ENCODE measurements at places on chromosomes 7 and 10.

DNA sequence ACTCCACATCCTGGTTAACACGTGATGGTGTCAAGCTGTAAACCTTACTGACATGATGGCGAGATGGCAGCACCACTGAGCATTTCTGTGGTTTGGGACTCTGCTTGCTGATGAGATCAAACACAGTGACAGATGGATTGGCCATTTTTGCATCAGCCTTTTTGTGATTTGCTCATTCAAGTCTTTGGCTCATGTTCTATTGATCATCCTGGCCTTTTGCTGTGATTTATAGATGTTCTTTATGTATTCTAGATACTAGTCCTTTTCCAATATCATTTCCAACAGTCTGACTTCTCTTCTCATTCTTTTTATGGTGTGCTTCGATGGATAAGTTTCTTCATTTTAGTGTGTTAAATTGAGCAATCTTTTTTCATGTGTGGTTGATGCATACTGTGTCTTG, 24.7 kb upstream of the DIP2C start:
- DNase-seq, result no peak

GRCh38 chr7:123528265-123528664, 6.1 kb downstream of the IQUB start:
- DNase-seq, result no peak

DNA sequence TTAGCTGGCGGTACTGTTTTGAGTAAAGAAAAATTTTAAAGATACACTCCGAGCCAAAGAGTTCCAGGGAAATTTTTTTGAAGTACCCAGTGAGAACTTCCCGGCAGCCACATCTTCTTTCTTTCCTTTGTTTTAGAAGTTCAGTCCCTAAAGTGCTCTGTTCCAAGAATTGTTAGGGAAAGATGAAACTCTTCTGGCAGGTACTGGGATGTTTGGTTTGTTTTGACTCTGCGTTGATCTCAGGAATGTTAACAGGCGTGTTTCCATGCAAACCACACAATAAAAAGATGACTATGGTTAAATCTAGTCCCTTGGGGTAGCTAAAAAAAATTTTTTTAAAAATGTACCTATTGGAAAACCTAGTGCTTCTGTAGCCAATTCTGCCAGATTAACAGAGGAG, 224.7 kb upstream of the PHYHIPL start:
- DNase-seq, result no peak

- no peak for DNase-seq
Measured at GRCh38 chr10:105356626-105357025, 715.5 kb downstream of the SORCS3 start.

DNA sequence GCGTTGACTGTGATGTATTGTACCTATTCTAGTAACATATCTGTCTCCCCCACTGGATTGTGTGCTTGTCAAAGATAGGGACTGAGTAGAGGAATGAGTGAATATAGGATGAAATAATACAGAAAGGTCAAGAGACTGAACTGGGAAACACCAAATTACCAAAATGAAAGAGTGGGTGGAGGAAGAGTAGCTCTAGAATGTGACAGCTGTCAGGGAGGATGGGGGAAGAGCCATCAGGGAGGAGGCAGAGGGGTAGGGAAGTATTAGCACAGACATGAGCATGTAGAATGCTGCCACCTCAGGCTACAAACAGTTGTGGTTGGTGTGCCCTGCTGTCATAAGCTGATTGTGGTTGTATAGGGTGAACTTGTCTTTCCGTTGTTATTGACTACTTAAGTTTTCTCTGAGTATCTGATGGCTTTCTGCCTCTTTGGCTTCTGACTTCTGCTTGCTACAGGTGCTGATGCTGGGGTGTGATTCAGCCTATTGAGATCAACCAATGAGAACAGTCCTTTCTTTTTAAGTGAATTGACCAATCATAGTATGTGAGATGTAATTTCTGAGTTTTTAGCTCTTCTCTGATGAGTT, 5.6 kb downstream of the CCSER2 start:
- DNase-seq, result no peak

DNA sequence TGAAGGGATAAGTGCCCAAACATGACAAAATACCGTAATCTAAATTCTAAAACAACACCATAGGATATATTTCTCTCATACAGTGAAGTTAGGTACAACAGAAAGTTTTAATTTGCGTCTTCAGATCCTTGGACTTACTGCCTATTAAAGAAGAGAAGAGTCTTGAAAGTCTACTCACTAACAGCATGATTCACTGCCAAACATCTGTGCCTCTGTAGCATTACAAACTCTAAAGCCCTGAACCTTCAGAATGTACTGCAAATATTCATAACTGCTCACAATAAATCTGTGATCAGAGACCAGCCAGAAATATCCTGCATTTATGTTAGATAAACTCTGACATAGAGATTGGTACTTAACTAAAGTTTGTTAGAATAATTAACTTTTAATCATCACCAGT, 365.3 kb downstream of the PARD3 start:
- no peak for DNase-seq

DNA sequence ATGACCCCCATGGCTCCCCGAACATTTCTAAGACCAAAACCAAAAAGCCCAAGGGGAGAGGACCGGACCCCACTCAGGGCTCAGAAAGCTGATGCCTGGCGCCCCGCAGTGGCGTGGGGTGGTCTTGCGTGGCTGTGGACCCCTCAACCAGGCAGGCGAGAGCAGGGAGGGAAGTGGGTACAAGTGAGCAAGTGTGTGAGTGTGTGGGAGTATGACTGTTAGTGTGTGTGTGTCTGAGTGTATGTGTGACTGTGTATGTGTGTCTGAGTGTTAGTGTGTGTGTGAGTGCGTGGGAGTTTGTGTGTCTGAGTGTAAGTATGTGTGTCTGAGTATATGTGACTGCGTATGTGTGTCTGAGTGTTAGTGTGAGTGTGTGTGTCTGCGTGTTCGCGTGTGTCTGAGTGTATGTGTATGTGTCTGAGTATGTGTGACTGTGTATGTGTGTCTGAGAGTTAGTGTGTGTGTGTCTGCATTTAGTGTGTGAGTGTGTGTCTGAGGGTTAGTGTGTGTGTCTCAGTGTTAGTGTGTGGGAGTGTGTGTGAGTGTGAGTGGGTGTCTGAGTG, 34.0 kb upstream of the INSIG1 start:
- no peak for DNase-seq

GRCh38 chr7:88669913-88670312, 89.6 kb upstream of the ZNF804B start:
- DNase-seq, result no peak

DNA sequence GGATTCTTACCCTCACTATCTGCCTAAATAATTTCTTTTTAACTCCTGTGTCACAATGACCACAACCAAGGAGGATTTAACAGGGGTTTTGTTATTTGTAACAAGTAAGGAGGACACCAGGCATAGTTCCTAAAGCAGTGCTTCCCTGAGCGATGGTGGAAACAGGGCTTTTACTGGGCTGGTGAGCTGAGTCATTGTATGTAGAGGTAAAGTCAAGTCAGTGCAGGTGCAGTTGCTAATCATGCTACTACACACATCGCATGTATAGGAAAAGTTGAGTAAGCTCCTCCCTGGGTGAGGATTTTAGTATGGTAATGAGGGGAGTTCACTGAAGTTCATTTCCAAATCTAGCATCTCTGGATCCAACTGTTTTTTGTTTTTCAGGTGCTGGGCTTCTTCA, 22.9 kb upstream of the ABCA13 start:
- no peak for DNase-seq

GRCh38 chr10:69068549-69068948, 19.4 kb upstream of the SRGN start:
- DNase-seq, result no peak

- DNase-seq, result no peak
Measured at GRCh38 chr7:13998866-13999265, 9.4 kb upstream of the ETV1 start.

DNA sequence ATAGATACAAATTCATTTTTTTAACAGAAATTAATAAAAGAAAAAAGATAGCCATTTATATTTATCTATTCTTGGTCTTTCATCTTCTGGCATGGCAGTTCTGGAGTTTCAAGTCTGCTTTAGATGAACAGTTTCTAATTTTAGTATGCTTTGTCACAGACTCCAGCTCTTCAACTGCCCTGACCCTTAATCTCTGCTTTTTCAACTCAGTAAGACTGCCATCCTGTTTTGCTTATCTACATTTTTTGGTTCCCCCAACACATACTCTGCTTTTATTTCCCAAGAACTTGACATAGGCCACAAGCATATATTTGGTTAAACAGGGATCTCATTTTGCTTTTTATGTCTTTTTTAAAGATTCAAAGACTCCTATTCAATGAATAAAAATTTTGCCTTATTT, 309.3 kb upstream of the KCND2 start:
- no peak for DNase-seq

DNA sequence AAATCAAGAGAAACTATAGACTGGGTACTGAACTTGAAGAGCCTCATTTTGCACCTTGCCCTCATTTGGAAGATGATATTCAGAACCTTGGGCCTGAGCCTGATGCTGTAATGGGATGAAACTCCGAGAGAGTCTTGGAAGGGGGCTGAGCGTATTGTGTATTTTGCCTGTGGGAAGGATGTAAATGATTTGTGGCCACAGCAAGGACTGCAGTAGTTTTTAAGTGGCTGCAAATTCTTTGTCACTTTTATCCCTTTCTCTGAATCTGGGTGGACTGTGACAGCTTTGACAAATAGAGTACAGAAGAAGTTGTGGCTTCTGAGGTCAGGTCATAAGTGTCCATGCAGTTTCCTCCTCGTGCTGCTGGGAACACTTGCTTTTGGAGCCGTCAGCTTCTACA, 221.2 kb downstream of the ADRA2A start:
- no peak for DNase-seq

GRCh38 chr7:157814931-157815705, 478.3 kb downstream of the DNAJB6 start:
- DNase-seq, result peak; percentile 26

DNA sequence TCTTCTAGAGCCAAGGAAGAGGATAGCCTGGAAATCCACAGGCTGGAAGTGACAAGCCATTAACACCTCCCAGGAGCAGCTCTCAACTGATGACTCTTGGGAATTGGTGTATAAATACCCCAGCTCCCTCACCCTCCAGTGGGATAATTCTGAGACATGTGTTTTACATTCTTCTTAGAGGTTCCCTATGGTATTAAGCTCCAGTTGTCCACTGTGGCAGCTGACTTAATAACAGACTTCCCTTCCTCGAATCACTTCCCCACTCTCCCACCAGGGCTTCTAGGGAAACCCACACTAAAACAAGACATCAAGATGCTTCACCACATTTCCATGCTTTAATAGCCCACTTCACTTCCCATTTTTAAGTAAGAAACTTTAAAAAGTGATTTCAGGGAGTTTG, 47.2 kb downstream of the FAM107B start:
- no peak for DNase-seq

DNA sequence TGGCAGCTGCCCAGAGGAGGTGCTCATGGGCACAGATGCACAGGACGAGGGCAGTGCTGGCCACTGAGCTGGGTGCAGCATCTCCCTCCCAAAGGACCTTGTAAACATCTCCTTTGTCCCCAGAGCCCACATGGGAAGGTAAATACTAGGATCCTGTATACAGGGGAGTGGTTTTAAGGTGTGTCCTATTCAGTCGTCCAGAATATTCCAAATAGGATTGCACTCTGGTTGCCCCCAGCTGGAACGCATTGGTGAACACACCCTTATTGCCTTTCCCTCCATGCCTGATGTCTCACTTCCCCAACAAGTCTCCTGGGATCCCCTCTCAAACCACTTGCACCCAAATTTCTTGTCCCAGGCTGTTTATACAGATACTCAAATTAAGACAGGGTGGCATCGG, 152.0 kb upstream of the PCBD1 start:
- DNase-seq, result no peak

GRCh38 chr7:132545756-132546155, 30.5 kb downstream of the PLXNA4 start:
- DNase-seq, result no peak

GRCh38 chr7:150950496-150951180, 27.5 kb downstream of the KCNH2 start:
- peak; percentile 42 for DNase-seq

DNA sequence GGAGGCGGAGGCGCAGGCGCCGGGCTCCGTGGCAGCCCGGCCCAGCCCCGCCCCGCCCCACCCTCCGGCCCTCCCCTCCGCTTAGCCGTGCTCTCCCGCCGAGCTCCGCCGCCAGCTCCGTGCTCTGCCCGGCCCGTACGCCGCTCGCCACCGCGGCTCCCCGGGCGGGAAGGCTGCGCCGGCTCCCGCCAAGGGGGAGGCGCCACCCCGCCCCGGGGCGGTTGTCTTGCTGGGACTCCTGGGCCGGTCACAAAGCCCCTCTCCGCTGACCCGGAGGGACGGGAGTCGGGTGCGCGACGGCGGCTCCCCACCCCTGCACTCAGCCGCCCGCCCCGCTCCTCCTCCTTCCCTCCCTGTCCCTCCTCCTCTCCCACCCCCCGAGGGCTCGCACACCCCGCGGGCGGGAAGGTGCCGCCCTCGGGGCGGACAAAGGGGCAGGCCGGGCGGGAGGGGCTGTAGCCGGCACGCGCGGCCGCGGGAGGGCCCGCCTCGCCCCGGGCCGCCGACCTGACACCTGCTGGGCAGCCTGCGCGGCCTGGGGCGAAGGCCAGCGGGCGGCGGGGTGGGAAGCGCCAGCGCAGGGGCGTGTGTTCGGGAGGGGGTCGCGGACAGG, 11.5 kb upstream of the SP8 start:
- peak; percentile 69 for DNase-seq

DNA sequence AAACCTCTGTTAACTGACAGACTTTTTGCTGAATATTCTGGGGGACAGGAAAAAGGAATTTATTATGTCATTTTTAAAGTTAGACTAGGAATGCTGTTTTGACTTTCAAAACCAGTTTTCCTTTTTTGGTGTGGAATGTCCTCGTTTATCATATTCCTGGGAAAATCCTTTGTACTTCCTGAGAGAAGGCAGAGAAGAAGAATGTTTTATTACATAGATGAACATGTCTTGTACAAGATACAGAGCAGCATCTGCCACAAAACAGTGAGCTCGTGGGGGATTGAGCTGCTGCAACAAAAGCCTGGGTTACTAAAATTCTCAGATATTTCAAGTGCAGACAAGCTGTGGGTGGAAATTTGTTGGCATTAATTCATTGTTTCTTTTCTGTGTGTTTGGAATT, 20.2 kb downstream of the MCU start:
- DNase-seq, result no peak

DNA sequence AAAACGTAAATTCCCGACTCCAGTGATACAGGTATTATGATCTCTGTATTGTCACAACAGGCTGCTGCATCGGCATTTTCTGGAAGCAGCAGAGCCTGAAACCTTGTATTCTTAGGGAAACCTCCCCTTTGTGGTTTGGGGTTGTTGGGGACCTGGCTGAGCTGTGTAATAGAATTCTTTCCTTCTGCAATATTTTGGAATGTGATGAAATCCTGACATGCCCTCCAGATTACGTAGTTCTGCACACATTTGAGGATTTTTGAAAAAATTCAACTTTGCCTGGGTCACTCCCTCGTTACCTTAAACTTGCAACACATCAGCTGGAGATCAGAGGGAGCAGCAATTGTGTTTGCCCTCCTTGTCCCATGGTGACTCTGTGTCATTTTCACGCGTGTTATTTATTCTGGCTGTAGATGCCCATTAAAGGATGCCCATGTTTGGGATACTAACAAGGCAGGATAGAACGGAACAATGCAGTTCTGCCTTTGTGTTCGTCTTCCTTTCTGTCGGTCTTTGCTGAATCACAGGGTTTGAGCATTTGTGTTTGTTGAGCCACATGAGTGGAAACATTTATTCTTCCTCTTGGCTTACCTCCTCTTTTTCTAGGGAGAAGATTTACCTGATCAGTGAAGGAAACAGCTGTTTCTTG, 181.7 kb downstream of the TCF7L2 start:
- DNase-seq, result no peak

Data from lower lobe of right lung (tissue), 2 donors.